ENCODE measurements at places on chromosomes 5 and 9.

GRCh38 chr5:135030956-135031812, 2.8 kb downstream of the PITX1 start:
- no peak for DNase-seq

- DNase-seq, result peak; percentile 8
Observed at GRCh38 chr9:114047717-114048116, 30.4 kb downstream of the AMBP start.

- no peak for DNase-seq
Observed at GRCh38 chr9:37179576-37179975, 59.2 kb downstream of the ZCCHC7 start.

- no peak for DNase-seq
Observed at GRCh38 chr9:35700031-35700430, 10.3 kb upstream of the TPM2 start.

DNA sequence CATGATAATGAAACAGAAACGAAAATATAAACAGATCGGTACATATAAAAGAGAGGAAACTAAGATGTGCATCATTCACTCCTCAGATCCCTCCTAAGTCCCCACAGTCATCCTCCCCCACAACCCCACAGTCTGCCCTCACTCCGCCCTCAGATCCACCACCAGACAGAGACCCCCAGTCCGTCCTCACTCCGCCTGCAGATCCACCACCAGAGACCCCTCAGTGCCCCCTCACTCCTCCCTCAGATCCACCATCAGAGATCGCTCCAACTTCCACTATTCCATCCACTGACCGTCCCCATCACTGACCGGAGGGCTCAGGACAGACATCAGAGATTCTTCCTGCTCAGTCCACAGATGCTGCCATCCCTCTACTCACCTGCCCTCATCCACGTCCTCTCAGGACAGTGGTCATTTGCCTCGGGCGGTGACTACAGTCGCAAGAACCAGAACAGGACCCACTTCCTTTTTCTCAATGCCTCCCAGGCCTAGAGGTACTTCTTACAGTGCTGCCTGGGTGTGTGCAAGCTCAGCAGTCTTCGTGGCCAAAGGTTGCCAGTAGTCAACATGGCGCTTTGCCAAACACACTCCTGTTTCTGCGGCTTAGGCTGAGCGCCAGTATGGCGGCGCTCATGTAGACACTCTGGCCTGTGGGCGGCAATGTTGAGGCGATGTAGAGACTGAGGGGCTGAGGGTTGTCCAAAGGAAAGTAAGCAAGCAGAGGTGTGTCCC, 8.3 kb upstream of the SPATA31C1 start:
- peak; percentile 84 for DNase-seq

GRCh38 chr5:38783011-38783561, 62.7 kb upstream of the OSMR start:
- no peak for DNase-seq

- DNase-seq, result peak; percentile 55
Observed at GRCh38 chr9:134287591-134288491, 38.4 kb upstream of the RXRA start.

GRCh38 chr9:123360161-123361085, 4.4 kb downstream of the CRB2 start:
- peak; percentile 93 for DNase-seq

DNA sequence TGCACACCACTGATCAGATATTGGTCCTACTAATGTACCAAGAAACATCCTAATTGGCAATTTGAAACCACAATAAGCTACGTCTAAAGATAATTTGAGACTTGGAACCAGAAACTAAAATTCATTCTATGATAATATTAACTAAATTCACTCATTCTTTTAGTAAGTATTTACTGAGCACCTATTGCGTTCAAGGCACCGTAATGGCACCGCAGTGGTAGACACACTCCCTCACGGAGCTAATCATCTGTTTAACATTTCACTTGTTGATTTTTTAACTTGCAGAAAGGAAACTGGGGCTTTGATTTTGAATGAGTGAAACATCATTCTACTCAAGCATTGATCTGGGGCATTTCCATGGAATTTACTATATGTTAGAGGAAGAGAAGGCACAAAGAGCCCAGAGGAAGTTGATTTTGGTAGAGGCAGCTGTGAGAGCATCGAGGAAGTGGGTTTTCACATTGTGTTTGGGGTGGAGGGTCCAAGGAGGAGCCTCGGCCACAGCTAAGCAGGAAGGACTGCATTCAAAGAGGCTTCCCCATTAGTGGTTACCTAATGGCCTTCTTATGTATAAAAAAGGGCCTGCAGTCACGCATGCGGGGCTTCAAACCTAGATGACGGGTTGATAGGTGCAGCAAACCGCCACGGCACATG, 7.1 kb downstream of the RAPGEF1 start:
- no peak for DNase-seq

- no peak for DNase-seq
Observed at GRCh38 chr9:125258160-125258785, 3.4 kb upstream of the GAPVD1 start.

DNA sequence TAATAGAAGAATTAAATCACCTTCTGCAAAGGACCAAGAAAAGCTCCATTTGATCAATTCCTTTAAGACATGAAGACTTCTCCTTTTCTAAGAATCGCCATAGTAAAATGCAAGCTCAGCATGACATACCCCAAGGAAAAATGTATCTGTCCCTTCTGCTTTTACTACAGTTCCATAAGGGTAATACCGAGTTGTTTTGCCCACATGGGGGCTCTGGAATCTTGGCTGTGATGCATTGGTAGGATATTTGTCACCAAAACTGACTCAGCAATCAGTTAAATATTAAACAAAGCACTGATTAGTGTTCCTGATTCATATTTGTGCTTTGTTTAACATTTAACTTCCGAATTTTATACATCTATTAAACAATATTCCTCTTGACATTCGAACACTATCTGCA, 24.3 kb upstream of the KCNIP1 start:
- no peak for DNase-seq

DNA sequence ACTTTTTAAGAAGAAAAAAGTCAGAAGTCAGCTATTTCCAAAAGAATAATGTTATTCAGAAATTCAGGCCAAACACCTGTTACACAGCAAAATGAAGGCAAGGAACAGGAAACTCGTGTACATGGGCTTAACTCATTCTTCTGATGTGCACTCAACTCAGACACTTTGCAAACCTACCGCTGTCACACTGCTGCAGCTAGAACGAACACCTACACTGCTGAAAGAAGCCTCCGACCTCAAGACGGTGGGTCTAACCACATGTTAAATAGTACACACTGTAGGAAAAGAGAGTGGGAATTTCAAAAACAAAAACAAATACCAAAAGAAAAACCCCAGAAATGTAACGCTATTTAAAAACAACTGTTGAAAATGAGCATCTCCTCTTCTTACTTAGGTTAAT, 384.5 kb downstream of the IRX1 start:
- DNase-seq, result no peak

- no peak for DNase-seq
Observed at GRCh38 chr9:93203026-93203717, 19.2 kb downstream of the WNK2 start.

DNA sequence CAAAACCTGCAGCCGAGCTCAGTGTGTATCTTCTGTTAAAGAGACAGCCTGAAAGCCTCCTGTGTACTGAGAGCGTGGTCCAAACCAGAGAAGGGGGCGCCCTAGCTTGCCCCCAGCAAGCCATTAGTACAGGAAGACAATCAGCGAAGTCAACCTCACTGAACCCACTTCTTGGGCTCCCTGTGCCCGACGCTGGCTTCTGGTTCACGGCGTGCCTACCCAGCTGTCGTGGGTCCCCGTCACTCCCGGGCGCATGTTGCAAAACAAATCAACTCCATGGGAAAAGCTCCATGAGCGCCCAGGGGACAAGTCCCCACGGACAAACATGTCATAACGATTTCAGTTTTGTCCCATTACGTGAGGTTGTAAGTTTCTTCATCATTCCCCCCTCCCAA, 326.9 kb downstream of the SH3GL2 start:
- DNase-seq, result no peak

DNA sequence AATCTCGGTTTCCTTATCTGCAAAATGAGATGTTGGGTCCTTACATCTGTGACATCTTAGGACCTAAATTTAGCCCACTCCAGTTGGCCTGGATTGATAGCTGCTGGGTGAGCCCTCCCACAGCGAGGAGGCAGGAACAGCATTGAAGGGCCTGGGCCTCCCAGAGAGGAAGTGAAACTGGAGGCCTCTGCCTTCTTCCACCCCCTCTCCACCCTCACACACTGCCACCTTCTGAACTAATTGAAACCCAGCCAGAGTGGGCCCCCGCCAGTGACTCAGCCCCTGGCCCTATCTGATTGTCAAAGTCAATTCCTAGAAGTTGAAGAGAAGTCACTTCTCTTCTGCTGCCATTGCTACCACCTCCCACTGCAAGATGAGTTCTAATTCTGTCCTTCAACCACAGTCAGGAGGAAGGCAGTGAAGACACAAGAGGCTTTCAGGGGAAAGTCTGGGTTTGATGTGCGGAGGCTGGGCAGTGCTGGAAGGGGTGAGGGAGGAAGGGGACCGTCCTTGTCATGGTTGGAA, 55.2 kb upstream of the NEK6 start:
- no peak for DNase-seq

DNA sequence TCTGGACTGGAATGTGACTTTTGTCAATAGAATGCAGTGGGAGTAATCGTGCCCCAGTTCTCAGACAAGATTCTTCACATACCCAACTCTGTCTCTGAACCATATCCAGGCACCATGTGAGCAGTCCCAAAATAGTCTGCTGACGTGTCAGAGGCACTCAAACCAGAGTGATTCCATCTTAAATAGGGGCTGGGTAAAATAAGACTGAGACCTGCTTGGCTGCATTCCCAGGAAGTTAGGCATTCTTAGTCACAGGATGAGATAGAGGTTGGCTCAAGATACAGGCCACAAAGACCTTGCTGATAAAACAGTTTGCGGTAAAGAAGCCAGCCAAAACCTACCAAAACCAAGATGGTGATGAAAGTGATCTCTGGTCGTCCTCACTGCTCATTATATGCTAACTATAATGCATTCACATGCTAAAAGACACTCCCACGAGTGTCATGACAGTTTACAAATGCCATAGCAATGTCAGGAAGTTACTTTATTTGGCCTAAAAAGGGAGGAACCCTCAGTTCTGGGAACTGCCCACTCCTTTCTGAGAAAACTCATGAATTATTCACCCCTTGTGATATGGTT, 16.9 kb upstream of the PLCXD3 start:
- peak; percentile 19 for DNase-seq

- no peak for DNase-seq
Observed at GRCh38 chr5:54917323-54917722, 68.1 kb downstream of the ESM1 start.

GRCh38 chr9:137312852-137313325, 10.8 kb upstream of the NRARP start:
- DNase-seq, result peak; percentile 9

DNA sequence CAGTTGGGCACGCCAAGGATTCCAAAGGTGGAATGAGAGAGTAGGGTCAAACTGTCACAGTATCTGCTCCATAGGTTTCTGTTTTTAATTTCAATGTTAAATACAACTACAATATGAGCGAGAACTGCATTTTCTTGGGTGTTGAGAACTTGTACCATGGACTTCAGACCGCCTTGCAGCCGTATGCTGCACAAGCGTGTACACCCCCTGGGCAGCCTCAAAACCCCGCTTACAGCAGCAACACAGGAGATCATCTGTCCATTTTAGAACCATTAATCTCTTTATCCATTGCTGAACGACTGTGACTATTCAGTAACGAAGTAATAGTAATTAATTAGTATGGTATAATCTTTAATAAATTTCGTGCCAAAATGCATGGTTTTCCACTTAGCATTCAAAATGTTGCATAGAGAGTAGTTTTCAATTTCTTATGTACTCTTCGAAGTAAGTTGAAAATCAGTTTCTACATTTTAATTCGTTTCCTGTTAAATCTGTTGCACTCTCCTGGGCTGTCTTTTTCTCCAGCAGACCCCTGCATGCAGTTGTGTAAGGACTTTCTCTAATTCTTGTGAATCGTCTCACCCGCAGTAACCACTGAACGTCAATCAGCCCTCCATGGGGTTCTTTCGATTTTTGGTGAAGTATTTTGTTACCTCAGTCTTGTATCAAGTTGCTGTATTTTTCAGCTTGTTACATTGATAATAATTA, 42.0 kb upstream of the GARNL3 start:
- no peak for DNase-seq

- DNase-seq, result no peak
Observed at GRCh38 chr5:4662756-4663155, 477.4 kb upstream of the ADAMTS16 start.

DNA sequence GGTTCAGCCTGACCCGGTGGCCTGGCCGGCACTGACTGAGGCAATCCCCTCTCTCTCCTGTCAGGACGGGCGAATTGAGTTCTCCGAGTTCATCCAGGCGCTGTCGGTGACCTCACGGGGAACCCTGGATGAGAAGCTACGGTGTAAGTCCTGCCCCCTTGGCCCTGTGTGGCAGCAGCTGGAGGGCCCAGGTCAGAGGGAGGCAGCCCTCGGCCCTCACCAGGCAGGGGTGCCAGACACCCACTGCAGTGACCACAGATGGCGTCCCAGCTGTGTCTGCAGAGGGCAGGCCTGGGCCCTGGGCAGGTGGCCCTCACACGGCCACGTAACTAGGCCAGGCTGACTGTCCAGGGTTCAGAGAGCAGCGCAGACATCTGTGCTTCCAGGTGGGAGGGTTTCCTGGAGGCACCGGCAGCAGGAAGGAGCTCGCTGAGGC, 45.9 kb upstream of the HMCN2 start:
- no peak for DNase-seq

- DNase-seq, result no peak
Observed at GRCh38 chr5:137146402-137146890, 352.7 kb downstream of the SPOCK1 start.

GRCh38 chr5:91146905-91147600, 236.1 kb downstream of the ARRDC3 start:
- no peak for DNase-seq

DNA sequence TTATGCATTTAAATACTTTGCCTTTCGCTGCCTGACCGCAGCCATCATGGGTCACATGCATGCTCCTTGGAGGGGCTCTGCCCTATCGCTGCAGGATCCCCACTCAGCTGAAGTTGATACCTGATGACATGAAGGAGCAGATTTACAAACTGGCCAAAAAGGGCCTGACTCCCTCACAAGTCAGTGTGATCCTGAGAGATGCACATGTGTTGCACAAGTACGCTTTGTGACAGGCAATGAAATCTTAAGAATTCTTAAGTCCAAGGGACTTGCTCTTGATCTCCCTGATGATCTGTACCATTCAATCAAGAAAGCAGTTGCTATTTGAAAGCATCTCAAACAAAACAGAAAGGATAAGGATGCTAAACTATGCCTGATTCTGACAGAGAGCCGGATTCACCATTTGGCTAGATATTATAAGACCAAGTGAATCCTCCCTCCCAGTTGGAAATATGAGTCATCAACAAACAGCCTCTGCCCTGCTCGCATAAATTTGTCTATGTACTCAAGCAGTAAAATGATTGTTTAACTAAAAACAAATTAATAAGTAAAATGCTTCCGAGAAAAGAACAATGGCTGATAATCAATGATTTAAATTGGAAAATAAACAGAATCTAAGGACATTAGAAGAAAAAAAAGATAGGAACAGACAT, 41.6 kb upstream of the PPP2CA start:
- DNase-seq, result no peak

- DNase-seq, result no peak
Observed at GRCh38 chr9:93577078-93577974, 942 bp downstream of the PHF2 start.

Measured in BE2C (cell line).